Stimulated activated CD8-positive, alpha-beta memory T cell treated with anti-CD3 and anti-CD28 coated beads, Interleukin-7, amount 100 ng/mL, for 24 hours (primary cell): ENCODE measurements at places on chromosomes 12 and 14.

DNA sequence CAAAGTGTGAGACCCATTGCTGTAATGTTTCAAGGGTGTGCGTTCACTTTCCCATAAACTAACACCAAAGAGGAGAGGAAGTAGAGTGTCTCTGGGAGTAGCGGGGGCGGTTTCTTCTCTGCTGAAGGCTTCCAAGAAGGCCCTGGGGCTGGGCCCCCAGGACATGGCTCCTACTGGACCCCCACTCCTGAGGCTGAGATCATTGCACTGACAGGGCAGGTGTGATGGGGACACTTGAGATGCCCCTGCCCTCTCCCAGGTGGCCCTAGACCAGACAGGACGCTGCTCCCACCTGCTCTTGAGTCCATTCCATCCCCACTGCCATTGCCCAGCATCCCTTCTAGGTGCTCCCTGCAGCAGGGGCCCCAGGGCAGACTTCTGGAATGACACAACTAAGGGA, 20.1 kb downstream of the TMEM63C start:
- DNase-seq = no peak

DNA sequence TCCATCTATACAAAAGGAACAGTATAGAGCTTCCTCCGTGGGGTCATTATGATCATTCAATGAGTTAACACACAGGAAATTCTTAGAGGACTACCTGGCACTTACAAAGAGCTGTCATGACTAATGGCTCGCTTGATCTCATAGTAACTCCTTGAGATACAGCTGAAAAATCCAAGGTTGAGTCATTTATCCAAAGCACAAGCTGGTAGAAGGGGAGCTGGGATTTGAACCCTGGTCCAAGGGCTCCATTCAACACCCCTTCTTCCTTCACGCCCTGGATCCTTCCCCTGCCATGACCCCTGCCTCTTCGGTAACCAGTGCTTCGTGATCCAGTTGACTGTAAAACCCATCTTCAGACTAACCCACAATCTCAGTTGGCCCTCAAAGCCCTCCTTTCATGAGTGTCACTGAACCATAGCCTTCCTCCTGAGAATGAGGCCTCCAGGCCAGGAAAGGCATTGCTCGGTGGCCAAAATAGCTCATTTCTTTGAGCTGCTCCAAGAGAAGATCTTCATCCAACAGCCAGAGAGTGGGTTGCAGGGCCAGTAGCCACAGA, 7.8 kb downstream of the ZFP36L1 start:
- DNase-seq = no peak

DNA sequence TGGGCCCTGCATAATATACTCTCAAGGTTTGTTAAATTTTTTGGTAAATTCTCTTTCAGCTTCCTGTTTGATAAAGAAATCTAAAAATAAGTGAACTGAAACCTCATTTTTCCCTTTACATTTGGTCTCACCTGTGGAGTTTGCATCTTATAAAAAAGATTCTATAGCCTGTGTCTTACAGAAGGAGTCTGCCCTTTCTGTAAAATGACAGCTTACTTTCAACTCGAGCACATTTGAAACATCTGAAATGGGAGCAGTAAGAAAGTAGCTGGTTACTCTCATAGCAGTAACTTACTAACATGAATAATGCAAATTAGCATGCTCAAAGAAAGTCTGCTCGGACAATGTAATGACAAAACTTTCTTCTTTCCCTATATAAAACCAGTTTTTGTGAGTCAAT, 155.8 kb downstream of the NELL2 start:
- DNase-seq = no peak

DNA sequence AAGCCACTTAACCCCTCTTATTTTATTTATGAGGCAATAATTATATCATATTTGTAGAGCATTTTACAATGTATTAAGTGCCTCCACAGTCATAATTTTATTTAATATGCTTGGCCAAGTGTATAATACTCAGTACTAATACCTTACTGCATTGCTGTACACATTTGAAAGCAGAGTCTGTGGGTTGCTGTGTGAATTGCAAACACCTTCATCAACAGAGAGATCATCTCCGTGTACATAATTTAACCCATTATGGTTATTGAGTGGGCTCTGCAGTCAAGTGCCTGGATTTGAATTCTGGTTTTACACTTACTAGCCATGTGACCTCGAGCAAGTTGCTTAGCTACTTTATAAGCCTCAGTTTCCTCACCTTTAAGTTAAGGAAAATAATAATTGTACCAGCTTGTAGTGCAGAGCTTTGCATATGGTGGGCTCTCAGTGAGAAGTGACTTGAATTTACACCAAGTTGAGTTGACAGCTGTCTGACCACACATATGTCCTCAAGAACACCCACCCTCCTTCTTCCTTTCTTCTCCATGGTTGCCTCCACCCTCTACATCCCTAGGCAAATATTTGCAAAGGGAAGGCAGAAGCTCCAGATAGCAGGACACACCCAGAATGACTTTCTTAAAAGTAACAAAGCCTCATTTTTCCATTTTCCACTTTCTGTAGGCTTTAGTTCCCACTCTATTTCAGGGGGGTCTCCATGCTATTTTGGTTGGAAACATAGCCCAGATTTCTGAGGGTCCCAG, 12.3 kb downstream of the CRACR2A start:
- no peak for DNase-seq

GRCh38 chr12:69059465-69060457, 126.8 kb upstream of the CPM start:
- no peak for DNase-seq

DNA sequence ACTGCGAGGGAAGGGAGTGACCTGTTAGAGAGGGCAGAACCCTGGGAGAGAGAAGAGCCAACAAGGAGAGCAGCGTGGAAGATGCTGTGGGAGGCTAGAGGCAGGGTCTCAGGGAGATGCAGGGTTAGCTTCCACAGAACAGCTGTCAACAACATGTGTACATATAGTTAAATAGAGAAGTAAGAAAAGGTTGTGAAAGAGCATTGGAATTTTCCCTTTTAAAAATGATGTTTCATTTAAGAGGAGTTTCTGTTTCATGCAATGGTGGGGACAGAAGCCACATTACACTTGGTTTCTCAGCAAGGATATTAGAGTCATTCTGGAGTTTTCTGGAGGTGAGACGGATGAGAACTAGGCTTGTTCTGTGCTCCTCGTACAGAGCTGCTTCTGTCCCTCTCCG, 23.8 kb upstream of the TBC1D30 start:
- DNase-seq = no peak

- no peak for DNase-seq
Measured at GRCh38 chr14:69904246-69904645, 25.0 kb downstream of the SMOC1 start.

DNA sequence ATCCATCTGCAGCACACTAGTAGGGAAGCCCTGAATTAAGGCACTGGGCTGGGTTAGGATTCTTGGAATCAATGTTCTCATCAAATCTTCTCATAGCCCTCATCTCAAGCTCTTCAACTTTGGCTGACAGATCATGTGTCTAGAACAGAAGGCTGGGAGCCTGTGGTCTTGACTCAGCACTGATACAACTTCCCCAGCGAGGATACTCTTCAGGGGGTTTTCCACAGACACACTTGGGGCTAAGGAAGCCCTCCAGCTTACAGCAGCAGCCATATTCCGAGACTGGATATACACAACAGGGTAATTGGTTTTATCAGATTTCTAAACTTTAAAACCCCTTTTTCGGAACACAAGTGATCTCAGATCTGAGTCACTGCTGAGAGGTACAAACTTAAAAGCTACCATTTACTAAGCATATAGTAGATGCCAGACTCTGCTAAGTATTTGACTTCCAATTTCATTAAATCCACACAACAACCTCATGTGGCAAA, 3.5 kb downstream of the FMNL3 start:
- peak; percentile 34 for DNase-seq

- DNase-seq = no peak
Measured at GRCh38 chr12:77979597-77980250, 149.0 kb downstream of the NAV3 start.

GRCh38 chr12:46990211-46990610, 89.2 kb upstream of the PCED1B start:
- no peak for DNase-seq

- DNase-seq = no peak
Measured at GRCh38 chr14:56138928-56139327, 20.7 kb downstream of the PELI2 start.

DNA sequence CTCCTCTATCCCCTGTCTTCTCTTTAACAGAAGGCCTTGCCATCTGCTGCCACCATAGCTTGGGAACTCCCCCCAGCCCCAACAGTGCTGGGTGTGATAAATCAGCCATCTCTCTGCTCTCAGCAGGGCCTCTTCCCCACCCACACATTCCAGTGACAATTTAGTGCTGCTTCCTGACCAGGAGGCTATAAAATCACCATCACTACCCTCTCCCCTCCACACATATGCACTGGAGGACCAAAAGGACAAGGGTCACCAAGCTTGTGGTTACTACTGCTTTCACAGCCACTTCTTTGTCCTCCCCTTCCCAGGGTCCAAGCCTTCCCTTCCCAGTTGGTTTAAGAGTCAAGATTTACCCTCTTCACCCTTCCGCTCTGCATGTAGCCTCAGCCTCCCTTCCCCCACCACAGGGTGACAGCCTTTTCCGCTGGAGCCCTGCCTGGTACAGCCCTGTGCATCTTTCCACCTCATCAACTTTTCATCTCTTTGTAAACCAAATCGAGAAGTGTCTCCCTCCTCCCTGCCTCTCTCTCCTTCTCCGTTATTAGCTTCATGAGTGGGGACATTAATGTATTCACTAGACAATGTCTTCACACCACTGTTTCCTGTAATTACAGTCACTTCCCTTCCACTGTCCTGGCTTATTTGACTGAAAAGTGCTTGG, 9.4 kb downstream of the PSMB5 start:
- no peak for DNase-seq

GRCh38 chr14:104843442-104844305, 21.4 kb upstream of the CEP170B start:
- no peak for DNase-seq

DNA sequence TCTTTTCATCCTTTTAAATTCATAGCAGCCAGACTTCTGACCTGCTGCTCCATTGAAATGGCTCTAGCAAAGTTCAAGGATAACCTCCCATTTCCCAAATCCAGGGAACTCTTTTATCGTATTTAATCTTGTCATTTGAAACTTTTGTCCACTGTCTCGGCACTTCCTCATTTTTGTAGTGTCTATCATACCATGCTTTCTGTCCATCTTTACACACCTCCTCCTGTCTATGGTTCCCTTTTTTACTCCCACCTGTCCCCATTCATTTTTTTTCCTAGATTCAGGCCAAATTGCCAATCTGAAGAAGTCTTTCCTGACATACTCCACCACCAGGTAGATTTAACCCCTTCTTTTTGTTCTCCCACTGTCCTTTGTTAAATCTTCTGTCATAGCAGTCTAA, 31.0 kb downstream of the NFYB start:
- no peak for DNase-seq

GRCh38 chr14:55688566-55688965, 108.6 kb downstream of the KTN1 start:
- no peak for DNase-seq

DNA sequence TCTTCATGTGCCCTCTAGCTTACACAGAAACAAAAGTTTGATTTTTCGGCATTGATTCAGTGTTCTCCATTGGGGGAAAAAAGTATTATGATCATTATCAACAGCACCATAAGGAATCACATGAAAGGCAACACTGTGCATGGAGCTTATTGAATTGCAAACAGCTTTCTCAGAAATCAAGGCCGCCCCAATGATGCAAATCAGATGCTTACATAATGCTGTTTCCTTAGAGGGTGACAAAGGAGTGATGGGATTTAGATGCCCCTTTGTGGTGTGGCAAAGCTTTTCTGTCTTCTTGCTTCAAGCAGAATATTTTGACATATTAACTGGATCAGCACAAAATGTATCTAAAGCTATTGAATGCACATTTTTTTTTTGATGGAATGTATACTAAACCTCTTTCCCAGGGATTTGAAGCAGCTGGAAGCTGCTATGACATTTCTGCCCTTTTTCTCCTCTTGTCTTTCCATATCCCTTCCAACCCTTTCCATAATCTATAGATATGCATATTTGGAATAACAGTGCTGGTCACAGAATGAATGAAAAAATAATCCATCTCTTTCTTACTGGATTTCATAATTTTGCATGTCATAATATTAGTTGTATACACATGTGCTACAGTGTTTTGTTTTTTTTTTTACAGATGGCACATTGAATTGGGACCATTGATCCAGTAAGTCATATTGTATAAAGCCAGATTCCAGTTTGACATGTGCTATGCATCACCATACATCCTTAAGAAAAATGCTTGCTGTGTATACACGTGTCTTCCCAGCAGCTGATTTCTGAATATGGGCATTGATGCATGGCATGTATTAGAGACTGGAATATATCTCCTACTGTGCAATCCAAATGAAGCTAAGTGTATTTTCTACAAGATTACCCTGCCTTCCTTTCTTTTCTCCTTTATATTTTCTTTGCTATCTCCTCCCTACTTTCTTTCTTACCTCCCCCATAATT, 259.7 kb upstream of the DCN start:
- no peak for DNase-seq

- DNase-seq = no peak
Measured at GRCh38 chr12:40207551-40207950, 17.2 kb upstream of the LRRK2 start.

- no peak for DNase-seq
Measured at GRCh38 chr14:71314717-71315116, 407.5 kb downstream of the PCNX1 start.

- no peak for DNase-seq
Measured at GRCh38 chr12:12776261-12776660, 9.2 kb upstream of the APOLD1 start.

DNA sequence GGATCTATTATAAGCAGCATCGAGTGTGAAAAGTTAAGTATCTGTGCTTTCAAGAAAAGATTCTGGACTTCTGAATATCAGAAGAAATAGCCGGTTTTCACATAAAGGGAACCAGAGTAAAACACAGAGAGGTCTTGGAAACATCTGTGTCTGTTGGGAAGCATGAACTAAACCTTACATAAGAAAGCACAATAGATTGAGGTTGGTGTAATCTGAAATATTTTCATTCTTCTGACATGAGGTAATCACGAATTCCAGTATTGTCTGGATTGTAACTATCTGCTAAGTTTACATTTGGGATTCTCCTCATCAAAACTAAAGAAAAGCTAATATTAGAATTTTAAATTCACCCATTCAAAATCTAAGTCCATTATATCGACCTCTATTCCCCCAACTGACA, 161.3 kb downstream of the CPNE8 start:
- DNase-seq = no peak

GRCh38 chr12:45575823-45576475, 153.6 kb upstream of the ARID2 start:
- no peak for DNase-seq

DNA sequence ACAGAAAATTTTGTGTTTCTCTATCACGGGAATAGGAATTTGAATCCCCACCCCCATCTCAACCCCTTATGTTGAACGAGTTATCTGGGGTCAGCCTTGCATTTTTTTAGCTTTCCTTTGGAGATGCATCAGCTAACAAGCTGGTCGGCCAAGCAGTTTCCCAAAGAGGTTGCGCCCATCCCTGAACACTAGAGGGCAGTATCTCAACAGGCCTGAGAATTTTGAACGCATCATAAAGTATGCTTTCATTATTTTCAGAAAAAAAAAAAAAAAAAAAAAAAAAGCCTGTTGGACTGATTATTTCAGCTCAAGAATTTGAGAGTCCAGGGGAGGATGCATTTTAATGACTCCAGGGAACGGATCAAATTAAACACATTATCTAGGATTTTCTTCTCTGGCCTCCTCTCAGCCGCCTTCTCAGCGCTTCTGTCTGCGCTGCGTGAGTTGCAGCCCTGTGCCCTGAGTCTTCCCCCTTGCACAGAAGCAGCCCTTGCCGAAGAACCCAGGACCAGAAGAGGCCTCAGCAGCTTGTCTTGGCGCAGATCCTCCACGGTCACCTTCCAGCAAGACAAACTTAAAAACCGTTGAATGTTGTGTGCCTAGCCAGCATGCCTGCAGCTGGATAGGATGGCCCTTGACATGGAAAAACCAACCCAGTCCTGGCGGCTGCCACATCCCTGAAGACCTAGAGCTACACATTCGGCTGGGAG, 76.6 kb upstream of the GZMB start:
- peak; percentile 33 for DNase-seq
